ENCODE measurements at places on chromosomes 6 and 20.

DNA sequence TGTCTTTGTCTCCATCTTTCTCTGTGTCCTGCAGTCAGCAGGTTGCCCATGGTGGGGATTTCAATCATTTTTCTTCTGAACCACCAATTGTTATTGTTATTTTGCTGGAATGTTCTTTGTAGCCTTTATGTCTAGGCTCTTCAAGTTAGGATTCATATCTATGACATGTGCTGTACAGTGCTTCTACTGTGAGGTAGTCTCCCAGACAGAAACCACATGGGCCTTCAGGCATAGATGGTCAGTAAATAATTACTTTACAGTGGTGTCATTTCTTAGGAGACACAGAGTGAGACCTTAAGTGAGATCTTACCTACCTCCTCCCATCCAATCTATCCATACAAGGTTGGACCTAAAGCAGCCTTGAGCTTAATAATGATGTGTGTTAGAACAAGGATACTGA, 265.5 kb downstream of the ZFAND3 start:
- no peak for DNase-seq

DNA sequence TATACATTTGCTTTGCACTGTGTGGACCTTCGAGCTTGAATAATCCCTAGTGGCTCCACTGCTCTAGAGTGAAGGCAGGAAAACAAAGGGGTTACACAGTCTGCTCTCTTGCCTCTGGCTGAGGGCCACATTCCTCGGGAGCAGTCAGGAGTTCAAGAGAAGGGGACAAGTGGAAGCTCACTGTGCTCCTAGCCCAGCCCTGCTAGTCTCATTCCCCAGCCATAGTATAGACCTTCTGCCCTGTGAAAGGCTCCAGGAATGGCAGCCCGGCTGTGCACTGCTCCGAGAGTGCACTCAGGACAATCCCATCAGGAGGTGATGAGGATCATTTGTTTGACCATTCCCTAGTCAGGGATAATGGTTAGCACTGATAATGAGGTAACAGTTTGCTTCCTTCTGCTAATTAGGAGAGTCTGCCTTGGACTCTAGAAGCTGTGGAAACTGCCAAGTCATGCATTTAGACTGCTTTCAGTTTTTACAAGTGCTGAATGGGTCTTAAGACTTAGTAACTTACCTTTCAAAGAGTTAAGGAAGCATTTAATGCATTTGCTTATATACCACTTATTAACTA, 8.5 kb downstream of the IYD start:
- DNase-seq: no peak

DNA sequence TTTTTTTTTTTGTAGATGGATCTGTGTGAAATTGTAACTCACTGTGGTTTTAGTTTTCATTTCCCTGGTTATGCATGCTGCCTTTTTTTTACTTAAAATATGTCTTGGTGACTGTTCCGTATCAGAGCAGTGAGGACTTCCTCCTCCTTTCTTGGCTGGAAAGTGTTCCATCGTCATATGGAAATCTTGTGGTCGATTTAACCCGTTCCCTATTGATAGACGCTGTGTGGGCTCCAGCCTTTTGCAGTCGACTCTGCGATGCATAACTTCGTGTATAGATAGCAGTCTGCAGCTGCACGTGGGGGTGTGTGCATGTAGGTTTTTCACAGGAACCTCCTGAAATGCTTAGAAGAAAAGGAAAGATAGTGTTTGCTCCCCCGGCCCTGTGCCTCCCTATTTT, 28.1 kb upstream of the PNPLA1 start:
- DNase-seq: no peak

GRCh38 chr6:118656847-118657451, 5.6 kb upstream of the CEP85L start:
- no peak for DNase-seq

DNA sequence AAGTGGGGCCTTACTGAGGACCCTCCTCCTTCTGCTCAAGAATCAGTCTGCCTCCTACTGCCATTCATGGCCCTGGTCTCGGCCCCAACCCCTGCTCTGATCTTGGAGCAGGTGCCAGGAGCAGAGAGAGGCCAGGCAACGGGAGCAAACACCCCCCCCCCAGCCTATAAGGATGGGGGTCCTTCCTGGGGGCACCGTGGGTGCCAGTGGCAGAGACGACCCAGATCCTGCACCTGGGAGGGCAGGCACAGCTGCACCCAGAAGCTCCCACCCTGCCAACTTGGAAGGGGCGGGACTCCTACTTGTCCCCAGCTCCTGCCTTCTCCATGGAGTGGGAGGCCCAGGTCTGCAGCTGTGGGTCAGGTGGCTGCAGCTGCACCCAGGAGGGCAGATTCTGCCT, 183.2 kb downstream of the EYA4 start:
- DNase-seq: no peak

- DNase-seq: no peak
Observed at GRCh38 chr20:3739926-3740451, 7.5 kb downstream of the HSPA12B start.

DNA sequence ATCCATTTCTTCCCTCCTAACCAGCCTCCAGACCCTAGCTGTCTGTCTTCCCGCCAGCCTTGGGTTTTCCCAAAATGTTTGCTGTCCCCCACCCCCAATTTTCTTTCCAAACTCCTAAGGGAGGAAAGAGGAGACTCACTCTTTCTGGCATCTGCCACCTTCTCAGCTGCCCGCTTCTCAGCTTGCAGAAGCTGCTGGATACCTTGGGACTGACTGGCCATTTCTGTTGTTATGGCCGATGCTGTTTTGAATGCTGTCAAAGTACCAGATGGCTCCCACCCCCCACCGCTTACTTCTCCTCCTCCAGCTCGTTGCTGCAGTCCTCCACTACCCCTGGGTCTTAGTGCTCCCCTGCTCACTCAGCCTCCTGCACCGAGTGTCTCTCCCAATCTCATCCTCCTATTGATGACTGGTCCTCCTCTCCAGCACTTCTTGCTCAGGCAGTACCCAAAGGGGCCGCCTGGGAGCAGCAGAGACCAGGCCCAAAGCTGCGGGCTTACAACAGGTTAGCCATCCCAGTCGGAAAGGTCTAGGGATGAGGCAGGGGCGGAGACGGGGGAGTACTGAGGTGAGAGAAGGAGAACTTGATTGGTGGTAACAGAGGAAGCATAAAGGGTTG, at the start of gene ATP6V1G2:
Gene ATP6V1G2, minus strand, starts transcription at position 270 of the 619 bp plus-strand sequence. Its CDS starts 49 bp downstream, at position 221.
- DNase-seq: peak; percentile 78

- no peak for DNase-seq
Observed at GRCh38 chr6:81764531-81764930, 12.1 kb upstream of the TENT5A start.

DNA sequence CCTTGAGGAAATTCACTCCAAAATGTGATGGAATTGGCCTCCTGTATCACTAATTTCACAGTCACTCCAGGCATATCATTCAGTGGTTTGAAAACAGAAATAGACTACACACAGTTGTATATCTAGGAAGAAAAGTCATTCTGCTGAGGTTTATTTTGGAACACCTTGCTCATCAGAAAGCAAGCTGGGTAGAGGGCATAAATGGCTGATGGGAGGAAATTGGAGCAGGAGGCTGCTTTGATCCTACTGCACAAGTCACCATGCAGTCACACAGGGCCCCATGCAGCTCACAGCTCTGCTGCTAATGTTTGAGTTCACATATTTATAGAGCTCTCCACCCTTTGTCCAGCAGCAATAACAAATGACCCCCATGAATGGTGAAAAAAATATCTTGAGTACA, 12.3 kb downstream of the NHLRC1 start:
- DNase-seq: no peak

DNA sequence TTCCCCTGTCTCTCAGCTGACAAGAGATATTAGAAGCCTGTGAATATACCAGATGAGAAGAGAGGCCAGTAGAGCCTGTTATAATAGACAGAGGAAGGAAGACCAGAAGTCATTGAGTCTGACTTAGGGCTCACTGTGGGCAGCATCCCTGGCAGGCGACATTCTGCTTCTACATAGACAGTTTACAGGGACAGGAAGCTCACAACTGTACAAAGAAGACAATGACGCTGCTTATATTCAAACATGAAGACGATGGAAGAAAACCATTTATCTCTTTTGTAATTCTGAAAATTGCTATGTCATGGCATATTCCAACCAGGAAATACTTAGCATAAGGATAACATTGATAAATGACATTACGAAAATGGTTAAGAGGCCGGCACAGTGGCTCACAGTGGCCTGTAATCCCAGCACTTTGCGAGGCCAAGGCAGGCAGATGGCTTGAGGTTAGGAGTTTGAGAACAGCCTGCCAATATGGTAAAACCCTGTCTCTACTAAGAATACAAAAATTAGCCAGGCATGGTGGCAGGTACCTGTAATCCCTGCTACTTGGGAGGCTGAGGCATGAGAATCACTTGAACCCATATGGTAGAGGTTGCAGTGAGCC, 170.9 kb downstream of the UBE3D start:
- no peak for DNase-seq

DNA sequence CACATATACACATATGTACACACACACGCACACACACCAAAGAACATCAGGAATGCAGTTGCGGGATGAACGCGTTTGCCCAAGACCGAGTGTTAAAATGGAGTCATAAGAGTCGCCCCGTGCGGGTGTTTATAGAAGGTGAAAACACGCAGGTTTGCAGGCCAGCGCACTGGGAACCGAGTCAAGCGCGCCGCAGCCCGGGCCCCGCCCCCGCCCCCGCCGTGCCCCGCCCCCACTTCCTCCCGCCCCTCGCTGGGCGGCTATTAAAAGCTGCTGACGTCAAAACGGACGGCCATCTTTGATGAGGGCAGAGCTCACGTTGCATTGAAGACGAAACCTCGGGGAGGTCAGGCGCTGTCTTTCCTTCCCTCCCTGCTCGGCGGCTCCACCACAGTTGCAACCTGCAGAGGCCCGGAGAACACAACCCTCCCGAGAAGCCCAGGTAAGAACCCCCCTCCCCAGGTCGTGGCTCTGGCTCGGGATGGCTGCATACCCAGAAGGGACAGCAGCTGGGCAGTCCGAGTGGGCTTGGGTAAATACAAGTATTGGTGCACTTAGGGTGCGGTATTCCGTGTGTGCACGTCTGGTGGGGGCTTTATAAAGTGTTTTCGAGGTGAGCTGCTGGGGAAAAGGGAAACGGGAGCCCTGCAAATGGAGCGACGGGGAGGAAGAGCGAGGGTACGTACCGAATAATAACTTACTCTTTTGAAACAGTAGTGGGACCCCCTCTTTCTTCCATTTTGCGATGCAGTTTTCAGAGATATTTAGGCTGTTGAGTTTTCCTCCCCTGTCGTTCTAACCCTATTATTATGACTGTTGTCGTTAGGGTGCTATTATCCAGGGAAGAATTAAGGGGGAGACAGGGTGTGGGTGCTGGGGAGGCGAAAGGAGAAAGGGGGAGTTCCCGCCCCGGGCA, at the start of gene SNAP25:
Gene SNAP25, plus strand, starts transcription at position 295 of the 916 bp plus-strand sequence. CDS start 56,662 bp downstream, outside the sequence.
- no peak for DNase-seq

GRCh38 chr6:33628401-33628964, 7.4 kb downstream of the ITPR3 start:
- no peak for DNase-seq

- DNase-seq: no peak
Observed at GRCh38 chr6:39476151-39476550, 153.6 kb upstream of the KCNK16 start.

DNA sequence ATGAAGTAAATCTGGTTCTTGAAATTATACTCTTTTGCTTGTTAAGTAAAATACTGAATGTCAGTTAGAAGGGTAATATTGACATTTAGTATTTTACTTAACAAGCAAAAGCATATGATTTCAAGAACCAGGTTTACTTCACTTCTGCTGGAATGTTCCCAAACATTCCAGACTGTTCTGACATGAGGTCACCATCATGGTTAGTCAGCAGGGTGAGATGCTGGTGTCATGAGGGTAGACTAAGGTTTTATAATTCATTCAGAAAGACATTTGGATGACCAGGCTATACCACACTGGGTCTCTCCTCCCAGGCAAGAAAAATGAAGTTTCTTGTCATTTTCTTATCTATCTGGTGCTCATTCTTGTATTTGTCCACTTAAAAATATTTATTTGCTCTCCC, 414.4 kb upstream of the MMS22L start:
- DNase-seq: no peak

GRCh38 chr6:48959251-48960060, 503.6 kb downstream of the MMUT start:
- DNase-seq: no peak

- DNase-seq: no peak
Observed at GRCh38 chr20:49052334-49052733, 6.2 kb downstream of the CSE1L start.

DNA sequence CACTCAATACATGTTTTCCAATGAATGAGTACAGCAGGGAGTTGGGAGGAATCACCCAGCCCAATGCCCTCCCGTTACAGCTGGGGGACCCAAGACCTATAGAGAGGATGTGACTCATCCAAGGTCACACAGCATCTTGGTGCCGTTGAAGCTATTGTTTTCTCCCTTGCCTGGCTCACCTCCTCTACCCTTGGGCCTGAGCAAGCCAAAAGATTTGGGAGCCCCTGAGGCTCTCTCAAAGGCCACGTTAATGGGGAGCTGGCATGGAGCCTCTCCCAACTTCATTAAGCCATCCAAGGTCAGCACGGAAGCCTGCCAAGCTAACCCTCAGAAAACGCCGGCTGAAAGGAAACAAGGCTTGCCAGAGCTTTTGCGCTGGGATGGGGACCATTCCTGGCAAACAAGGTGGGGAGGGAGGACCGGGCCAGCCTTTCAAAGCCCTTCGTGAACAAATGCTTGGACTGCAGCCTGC, 30.4 kb downstream of the KCNB1 start:
- DNase-seq: no peak

GRCh38 chr6:12049165-12049564, 37.1 kb downstream of the HIVEP1 start:
- no peak for DNase-seq

GRCh38 chr20:39136798-39137197, 174.7 kb downstream of the DHX35 start:
- DNase-seq: no peak

DNA sequence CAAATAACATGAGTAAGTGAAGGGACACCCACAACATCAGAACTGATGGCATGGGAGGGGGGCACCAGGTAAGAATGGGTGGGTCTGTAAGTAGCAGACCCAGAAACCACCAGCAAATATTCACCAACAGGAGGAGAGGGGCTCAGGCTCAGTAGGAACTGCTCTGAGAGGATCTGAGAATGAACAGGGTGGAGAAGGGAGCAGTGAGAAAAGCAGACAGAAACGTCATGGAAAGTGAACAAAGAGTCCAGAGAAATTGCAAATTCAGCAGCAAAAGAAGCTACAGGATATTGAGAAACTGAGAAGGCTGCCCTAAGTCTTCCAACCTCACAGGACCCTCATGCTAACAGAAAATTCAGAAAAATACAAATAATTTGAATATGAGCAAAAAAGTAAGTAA, 121.3 kb downstream of the KIF16B start:
- no peak for DNase-seq

- no peak for DNase-seq
Observed at GRCh38 chr20:50281831-50282591, 91.4 kb downstream of the CEBPB start.

DNA sequence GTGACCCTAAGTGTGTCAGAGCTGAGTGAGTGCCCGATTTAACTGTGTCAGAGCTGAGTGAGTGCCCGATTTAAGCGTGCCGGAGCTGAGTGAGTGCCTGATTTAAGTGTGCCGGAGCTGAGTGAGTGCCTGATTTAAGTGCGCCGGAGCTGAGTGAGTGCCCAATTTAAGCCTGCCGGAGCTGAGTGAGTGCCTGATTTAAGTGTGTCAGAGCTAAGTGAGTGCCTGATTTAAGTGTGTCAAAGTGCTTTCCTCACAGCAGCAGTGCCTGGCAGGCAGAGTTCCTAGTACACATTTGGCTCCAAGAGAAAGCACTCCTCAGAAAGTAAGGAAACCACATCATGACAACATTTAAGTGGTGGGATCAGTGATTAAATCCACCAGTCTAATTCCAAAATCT, 13.2 kb downstream of the SERAC1 start:
- no peak for DNase-seq

Measured in AG09309 (cell line).